ENCODE measurements at places on chromosomes 12 and 14. TPM values are rescaled to one million over a fixed set of nuclear protein-coding genes. Genes with fewer than 3 reads are reported as not detected.

The PDZRN4 gene
- 46.9 TPM for total RNA-seq

The AGAP2 gene
- total RNA-seq: 25.7 TPM

- DNase-seq: no peak
These were observed 50.9 kb downstream of the PROX2 start for GRCh38 chr14:74824997-74825396.

- no peak for DNase-seq
These were observed 945.4 kb upstream of the FLRT2 start for GRCh38 chr14:84584511-84584910.

- no peak for DNase-seq
These were observed 323.6 kb downstream of the TMTC2 start for GRCh38 chr12:83010169-83010804.

Data from frontal cortex (tissue), 4 donors.